ENCODE measurements at places on chromosomes 2 and 18. TPM values are rescaled to one million over a fixed set of nuclear protein-coding genes. Genes with fewer than 3 reads are reported as not detected.

Gene NYAP2
- not detected for polyA plus RNA-seq

DNA sequence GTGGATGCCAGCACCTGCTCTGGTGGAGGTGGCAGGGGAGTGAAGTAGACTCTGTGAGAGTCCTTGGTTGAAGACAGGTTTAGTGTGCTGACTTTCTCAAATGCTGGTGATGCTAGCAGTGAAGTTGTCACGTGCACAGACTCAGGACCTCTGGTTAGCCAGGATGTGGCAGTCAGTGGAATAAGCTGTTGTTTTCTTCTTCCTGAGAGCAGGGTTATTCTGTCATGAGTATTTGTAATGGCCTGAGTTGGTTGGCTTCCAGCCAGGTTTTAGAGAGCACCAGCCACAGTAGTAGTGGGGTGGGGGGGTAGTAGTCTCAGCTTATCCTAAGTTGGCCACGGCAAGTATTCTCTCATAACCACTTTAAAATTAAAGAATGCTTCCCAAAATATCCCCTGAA lies 238.5 kb upstream of the FBXO11 start:
- H3K4me3 ChIP-seq = no peak overlapping the region
- DNase-seq = no peak
- H3K4me1 ChIP-seq = no peaks in the 10 kb centered on the region
- no peaks in the 10 kb centered on the region for H3K27me3 ChIP-seq

DNA sequence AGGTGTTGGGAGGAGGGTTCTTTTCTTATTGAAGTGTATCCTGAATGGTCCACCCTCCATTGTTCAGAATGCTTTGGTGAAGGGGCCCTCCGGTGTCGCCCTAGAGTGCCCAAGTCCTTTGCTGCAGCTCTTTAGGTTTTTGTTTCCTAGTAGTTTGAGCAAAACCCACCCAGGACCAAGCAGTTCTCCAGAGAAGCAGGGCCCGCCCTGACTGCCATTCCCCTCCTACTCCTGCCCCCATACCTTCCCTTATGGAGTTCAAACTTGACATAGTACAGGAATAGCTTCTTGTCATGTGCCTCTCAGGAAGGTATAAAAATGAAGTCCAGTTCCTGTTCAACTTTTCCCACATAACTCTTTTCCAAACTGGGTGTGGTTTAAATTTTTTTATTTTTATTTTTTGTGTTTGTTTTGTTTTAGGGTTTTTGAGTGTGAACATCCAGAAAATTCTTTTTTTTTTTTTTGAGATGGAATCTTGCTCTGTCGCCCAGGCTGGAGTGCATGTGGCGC lies 5.6 kb downstream of the MERTK start:
- H3K27me3 ChIP-seq = no peaks in the 10 kb centered on the region
- no peak for DNase-seq
- no peak overlapping the region for H3K4me3 ChIP-seq
- H3K36me3 ChIP-seq = no peaks in the 10 kb centered on the region

DNA sequence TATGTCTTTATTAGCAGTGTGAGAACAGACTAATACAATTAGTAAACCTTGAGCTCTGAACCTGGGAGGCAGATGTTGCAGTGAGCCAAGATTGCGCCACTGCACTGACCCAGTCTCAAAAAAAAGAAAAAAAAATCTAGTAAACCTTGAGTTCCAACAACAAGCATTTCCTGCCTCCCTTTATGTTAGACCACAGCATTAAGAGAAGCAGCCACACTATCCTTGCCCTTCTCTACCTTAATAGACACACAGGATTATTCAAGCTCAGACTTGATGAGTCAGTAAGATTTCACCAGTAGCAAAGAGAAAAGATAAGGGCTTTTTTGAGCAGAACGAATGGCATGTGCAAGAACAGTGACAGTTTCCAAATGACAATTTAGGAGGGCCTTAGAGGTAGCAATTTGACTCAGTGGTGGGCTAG lies 18.0 kb upstream of the GLS start:
- H3K27me3 ChIP-seq = no peaks in the 10 kb centered on the region
- H3K4me3 ChIP-seq = no peak overlapping the region
- H3K36me3 ChIP-seq = no peaks in the 10 kb centered on the region

All from SK-N-SH (cell line).